ENCODE measurements at places on chromosomes 13 and 19.

DNA sequence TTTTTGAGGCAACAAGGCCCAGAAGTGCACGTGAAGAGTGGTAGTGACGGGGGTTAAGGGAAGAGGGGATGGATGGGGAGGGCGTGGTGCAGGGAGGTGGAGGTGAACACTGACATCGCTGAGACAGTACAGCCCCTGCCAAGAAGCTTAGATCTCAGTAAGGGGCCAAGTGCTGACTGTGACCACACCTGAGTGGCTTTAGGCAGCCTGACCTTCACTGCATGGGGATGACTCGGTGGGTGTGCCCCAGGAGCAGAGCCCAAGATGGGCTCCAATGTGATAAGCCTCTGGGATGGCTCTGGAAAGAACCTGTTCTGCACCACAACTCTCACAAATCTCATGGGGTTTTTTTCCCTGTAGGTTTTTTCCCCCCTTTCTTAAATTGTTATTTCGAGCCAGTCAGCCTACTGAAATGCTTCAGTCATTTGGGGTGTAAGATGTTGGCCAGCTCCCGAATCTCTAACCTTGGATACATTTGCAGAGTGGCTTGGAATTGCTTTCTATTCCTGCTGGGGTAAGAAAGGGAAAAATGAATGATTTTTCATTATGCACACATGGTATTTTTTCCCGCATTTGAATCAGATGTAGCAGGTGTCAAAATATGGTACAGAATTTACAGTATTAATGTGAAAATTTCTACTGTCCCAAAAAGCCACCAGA is 165.0 kb downstream of the TM9SF2 start:
- no peak for DNase-seq

- no peak for DNase-seq
These were observed 16.8 kb downstream of the CDK8 start for GRCh38 chr13:26270707-26271106.

- no peak for DNase-seq
These were observed 11.6 kb downstream of the TPM4 start for GRCh38 chr19:16087940-16088339.

DNA sequence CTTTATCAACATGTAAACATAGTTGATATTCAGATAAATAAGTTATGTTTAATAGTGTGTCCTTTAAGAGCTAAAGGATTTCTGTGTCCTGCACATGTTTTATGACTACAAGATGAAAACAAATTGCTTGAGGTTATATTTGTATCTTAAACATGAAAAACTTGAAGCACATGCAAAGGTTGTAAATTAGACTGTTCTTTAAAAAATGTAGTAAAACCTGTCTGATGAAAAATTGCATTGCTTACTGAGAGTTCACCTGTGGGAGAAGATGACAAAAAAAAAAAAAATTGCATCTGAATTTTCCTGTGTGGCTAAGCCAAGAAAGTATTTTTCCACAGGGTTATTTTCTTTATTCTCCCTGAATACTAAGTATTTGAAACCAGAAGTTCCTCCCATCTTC is 25.7 kb upstream of the LMO7 start:
- no peak for DNase-seq

DNA sequence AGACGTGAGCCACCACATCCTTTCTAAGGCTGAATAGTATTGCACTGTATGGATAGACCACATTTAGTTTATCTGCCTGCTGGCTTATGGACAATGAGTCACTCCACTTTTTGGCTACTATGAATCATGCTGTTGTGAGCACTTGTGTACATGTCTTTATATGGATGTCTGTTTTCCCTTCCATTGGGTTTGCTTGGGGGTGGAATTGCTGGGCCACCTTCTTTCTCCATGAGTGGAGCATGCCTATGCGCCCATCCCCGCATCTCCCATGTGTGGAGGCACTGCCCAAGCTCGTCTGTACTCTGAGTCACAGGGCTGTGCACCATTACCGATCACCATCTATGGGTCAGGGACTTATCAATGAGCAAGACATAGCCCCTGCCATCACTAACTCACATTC is 127.2 kb upstream of the GJB6 start:
- no peak for DNase-seq

DNA sequence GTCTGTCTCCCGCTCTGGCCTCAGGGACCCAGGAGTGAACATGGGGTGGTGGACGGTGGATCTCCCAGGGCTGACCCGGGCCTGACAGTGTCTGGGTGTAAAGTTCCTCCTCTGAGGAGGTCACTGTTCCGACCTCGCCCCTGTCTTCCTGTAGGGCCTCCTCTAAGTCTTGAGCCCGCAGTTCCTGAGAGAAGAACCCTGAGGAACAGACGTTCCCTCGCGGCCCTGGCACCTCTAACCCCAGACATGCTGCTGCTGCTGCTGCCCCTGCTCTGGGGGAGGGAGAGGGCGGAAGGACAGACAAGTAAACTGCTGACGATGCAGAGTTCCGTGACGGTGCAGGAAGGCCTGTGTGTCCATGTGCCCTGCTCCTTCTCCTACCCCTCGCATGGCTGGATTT is at the start of gene SIGLEC9:
Gene SIGLEC9, plus strand, starts transcription at position 178 of the 400 bp plus-strand sequence. Its CDS starts 69 bp downstream, at position 247.
- DNase-seq = no peak

GRCh38 chr19:50332244-50333038 is 3.3 kb upstream of the KCNC3 start:
- DNase-seq = no peak
